ENCODE measurements at places on chromosomes 3 and 15.

GRCh38 chr3:132978464-132978863, 59.7 kb upstream of the TMEM108 start:
- no peak for ATAC-seq

DNA sequence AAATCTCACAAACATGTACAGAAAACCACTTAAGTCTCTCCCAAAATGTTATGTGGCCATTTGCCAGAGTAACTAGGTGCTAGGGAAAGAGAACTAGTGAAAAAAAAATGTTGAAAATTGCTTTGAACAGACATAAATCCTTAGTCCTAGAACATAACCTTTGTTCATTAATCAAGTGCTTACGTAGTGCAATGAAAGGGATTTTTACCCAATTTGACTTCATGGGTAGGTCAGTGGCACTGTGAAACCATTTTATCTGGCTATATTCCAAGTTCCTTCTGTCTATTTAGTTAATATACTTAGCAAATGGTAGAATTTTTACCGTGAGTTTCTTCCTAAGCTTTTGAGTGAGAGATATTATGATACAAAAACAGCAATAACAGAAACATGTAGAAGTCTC, 209.4 kb downstream of the DIPK2A start:
- ATAC-seq, result no peak

DNA sequence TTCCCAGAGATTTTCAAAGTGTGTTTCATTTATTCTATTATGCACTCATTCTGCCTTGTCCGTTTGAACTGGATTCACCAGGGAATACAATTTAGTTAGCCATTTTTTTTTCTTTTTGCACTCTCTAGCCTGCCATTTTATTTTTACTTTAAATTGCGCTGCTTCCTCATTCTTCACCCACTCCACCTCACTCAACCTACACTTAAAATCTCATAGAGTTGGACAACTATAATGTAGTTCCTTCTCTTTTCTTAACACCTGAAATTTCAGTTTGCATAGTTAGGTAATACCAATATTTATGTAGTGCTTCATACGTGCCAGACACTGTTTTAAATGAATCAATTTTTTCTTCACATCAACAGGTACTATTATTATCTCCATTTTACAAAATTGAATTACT, 42.4 kb upstream of the CMC1 start:
- ATAC-seq, result no peak

DNA sequence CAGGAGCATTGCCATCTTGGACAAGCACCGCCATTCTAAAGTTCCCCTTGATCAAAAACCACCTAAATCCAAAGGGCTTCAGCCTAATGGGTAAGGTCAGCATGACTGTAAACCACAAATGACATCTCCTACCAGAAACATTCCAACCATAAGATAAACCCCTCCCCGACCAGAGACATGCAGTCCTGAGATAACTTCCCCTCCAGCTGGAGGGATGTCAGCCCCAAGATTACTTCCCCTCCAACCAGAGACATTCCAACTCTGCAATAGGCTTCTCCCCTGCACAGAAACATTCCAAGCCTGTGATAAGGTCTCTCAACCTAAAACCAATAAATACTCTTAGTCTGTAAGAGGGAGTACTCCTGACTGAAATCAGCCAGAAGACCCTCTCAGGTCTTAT, 62.7 kb upstream of the DNAJC19 start:
- ATAC-seq, result no peak
